ENCODE measurements at places on chromosomes 6 and 20. TPM values are rescaled to one million over a fixed set of nuclear protein-coding genes. Genes with fewer than 3 reads are reported as not detected.

The WFDC2 gene
- 0.95 TPM for total RNA-seq

The AKAP7 gene
- 6.8 TPM for total RNA-seq

The RIMS4 gene
- 5.3 TPM for total RNA-seq

The RAB44 gene
- total RNA-seq = not detected

The LY6G5B gene
- 3.9 TPM for total RNA-seq

GRCh38 chr6:53929041-53929820, 134.4 kb downstream of the LRRC1 start:
- peaks cover 4% of the 10 kb centered on the region for H3K4me1 ChIP-seq
- no peak overlapping the region for H3K27ac ChIP-seq
- no peaks in the 10 kb centered on the region for H3K27me3 ChIP-seq
- H3K36me3 ChIP-seq = no peaks in the 10 kb centered on the region

DNA sequence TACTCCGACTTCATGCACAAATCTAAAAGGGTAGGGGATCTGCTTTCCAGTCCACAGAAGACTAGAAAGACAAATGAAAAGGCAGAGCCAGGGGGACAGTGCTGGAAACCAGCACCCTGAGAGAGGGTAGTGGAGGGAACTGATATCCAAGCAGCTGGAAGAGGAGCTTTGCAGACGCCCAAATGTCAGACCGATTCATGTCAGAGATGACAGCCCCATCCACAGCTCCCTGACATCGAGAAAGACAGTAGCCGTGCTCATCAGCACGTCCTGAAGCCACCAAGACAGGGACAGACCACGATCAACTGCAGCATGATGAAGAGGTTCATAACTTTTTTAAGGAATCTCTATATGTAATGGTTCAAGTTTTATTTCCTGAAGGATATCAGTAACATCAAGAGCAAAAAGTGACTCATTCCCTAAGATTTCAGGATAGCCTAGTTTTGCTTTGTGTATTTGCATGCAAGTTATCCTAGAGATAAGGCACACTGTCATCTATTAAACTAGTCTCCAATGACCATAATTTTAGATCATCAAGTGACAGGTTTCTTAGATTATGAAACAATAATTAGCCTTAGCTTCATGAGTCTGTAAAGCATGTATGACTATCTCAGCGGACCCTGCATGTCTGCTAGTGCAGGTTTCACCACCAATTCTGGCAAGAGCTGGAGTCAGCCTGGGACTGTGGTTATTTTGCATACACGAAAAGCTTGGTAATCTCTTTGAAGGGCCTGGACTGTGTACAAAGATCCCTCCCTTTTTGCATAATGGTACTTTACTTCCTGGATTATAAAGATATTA, 43.0 kb downstream of the PRDM1 start:
- H3K4me3 ChIP-seq = no peak overlapping the region
- H3K27me3 ChIP-seq = no peaks in the 10 kb centered on the region
- H3K36me3 ChIP-seq = no peaks in the 10 kb centered on the region
- H3K27ac ChIP-seq = no peak overlapping the region

GRCh38 chr20:58760856-58761255, 68.3 kb downstream of the NPEPL1 start:
- no peaks in the 10 kb centered on the region for H3K27me3 ChIP-seq
- no peak for DNase-seq
- H3K4me3 ChIP-seq = no peak overlapping the region
- H3K4me1 ChIP-seq = no peaks in the 10 kb centered on the region
- no peaks in the 10 kb centered on the region for H3K36me3 ChIP-seq

- H3K27ac ChIP-seq = no peak overlapping the region
- no peak overlapping the region for H3K4me3 ChIP-seq
- DNase-seq = no peak
- H3K36me3 ChIP-seq = peaks cover 29% of the 10 kb centered on the region
- peaks cover 5% of the 10 kb centered on the region for H3K4me1 ChIP-seq
Measured at GRCh38 chr20:16732506-16733152, 2.8 kb downstream of the SNRPB2 start.

DNA sequence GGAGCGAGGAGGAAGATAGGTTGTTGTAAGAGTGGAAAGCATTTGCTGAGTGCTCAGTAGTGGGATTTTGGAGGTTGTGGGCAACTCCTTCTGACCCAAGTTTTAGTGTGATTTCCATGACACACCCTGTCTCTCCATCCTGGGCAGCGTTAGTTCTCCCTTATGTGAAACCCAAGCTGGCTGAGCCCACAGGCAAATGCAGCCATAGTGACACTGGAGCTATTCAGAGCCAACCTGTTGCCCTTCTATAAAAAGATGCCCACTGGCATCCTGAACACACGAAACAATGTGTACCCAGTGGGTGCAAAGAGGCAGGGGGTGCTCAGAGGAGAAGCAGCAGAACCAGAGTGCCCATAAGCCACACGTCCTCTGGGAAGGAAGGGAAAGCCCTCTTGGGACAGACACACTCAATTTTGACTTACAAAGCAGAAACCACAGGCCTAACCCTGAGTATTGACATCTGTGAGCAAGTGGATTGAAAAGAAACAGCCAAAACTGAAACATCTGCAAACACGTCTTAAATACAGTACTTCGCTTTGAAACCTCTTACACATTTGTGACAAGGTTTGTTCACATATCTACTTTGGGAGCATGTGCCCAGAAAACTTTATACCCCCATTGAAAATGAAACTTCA, 54.6 kb downstream of the BPIFB1 start:
- no peak overlapping the region for H3K27ac ChIP-seq
- no peak overlapping the region for H3K4me3 ChIP-seq
- no peaks in the 10 kb centered on the region for H3K4me1 ChIP-seq
- H3K27me3 ChIP-seq = no peaks in the 10 kb centered on the region
- no peak for DNase-seq

GRCh38 chr6:27897580-27898206, 14.5 kb downstream of the OR2B2 start:
- no peaks in the 10 kb centered on the region for H3K36me3 ChIP-seq
- no peak overlapping the region for H3K4me3 ChIP-seq
- H3K27me3 ChIP-seq = no peaks in the 10 kb centered on the region
- no peak overlapping the region for H3K27ac ChIP-seq

DNA sequence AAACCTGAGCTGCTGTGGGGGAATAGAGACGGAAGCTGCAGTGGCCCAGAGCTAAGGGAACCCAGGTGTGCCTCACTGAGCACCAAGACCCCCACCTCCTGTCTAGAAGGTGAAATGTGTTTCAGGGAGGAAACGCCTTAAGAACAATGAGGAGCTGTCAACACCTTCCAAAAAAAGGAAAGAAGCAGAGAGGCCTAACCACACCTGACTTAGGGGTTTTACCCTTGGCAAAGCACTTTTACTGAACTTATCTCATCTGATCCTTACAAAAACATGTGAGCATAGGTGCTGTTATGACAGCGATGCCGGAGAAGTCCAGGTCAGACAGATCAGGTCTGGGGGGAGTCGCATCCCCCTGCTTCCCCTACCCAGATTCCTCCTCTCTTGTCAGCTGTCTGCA, 16.1 kb upstream of the CDKN1A start:
- peaks cover 26% of the 10 kb centered on the region for H3K4me1 ChIP-seq
- DNase-seq = no peak
- H3K4me3 ChIP-seq = no peak overlapping the region
- no peak overlapping the region for H3K27ac ChIP-seq

GRCh38 chr20:19465536-19465935, 253.1 kb downstream of the SLC24A3 start:
- H3K27ac ChIP-seq = no peak overlapping the region
- no peaks in the 10 kb centered on the region for H3K36me3 ChIP-seq
- DNase-seq = no peak
- H3K4me1 ChIP-seq = no peaks in the 10 kb centered on the region

DNA sequence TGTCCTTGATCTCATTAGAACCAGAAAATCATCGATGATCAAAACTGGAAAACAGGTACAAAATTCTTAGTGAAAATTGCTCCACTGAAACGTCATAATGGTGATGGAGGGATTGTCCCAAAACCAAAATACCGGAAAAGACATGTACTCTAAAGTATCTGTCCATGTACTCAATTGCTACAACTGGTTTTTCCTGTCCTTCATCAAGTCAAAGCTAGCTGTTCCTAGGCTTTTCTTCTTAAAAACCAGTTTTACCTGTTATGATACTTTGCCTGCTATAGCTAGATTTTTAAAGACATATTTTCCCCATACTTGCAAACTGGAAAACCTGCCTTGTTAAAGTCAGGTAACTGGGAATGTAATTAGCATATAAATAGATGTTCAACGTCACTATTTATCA, 50.5 kb upstream of the LRRC1 start:
- H3K27ac ChIP-seq = no peak overlapping the region
- no peak for DNase-seq
- H3K4me1 ChIP-seq = peaks cover 5% of the 10 kb centered on the region
- H3K36me3 ChIP-seq = no peaks in the 10 kb centered on the region
- no peak overlapping the region for H3K4me3 ChIP-seq

DNA sequence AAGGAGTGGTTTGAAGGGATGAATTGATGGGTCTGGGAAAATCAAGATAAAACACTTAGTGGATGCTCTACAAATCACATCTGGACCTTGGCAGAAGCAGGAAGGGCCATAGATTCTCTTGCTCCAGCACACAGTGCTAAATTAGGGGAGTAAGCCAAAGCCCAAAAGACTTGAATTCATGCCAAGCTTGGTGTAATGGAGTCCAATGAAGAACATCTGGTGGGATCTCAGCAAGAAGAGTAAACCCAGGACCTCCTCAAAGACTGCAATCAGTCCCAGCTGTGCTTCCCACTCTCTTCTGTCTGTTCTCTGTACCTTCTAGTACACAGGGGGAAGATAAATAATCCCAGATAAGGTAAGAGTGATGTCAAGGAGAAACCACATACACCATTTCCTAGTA, 683.4 kb downstream of the RNF144B start:
- H3K27me3 ChIP-seq = no peaks in the 10 kb centered on the region
- no peaks in the 10 kb centered on the region for H3K36me3 ChIP-seq
- H3K27ac ChIP-seq = no peak overlapping the region

Measured in cardiac muscle cell (in vitro differentiated cells and primary cell).